Lower lobe of right lung (tissue), 2 donors: ENCODE measurements at places on chromosomes 2 and 18. TPM values are rescaled to one million over a fixed set of nuclear protein-coding genes. Genes with fewer than 3 reads are reported as not detected.
A peak's percentile ranks its signal among the peaks of the same experiment; 100 is the strongest.

PRKAG3 gene
- total RNA-seq: not detected

ARHGAP28 gene
- 13.1 TPM for total RNA-seq

DNA sequence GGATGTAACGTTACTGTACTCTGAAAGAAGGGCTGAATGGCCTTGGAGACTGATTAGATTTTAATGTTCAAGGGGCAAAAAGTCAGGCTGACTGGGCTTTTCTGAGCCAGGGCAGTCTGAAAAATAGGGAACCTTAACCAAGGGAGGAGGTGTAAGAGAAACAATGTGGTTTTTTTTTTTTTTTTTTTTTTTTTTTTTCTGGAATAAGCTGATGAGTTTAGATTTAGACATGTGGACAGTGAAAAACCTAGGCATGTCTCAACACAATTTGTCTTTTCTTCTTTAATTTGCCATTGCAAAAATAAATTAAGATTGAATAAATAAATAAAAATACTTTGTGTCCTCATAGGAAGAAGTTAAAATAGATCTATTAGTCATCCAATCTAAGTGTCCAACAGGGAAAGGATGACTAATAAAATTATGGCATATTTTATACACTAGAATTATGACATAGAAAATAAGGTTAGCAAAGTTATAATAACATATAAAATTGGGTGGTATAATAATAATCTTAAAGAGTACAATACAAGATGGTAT, 237.6 kb upstream of the TRIB2 start:
- H3K4me3 ChIP-seq: no peak overlapping the region
- no peak for DNase-seq
- no peaks in the 10 kb centered on the region for H3K27me3 ChIP-seq
- H3K36me3 ChIP-seq: no peaks in the 10 kb centered on the region

DNA sequence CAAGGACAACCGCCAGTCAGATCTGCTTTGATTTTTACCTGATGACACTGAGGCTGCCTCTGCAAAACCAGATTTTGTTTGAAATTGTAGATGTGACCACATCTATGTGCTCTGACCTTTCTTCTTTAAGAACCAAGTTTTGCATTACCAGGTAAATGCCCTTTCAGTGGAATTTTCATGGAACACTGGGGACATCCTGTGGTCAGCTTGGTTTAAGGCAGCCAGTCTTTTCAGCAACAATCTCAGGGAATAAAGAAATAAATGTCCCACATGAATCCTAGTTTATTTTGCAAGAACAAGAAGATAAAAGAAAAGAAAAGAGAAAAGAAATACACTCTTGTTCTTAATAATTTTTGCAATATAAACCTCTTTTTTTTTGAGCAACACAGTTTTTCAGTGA, 90.6 kb downstream of the POU3F3 start:
- H3K27me3 ChIP-seq: no peaks in the 10 kb centered on the region
- H3K4me3 ChIP-seq: no peak overlapping the region
- H3K4me1 ChIP-seq: no peaks in the 10 kb centered on the region
- H3K27ac ChIP-seq: no peak overlapping the region
- no peak for DNase-seq

GRCh38 chr2:112024896-112025491, 30.1 kb upstream of the TMEM87B start:
- H3K4me3 ChIP-seq: no peak overlapping the region
- no peak for DNase-seq
- H3K4me1 ChIP-seq: no peaks in the 10 kb centered on the region
- no peaks in the 10 kb centered on the region for H3K27me3 ChIP-seq

- no peaks in the 10 kb centered on the region for H3K27me3 ChIP-seq
- no peaks in the 10 kb centered on the region for H3K36me3 ChIP-seq
- DNase-seq: peak; percentile 92
- H3K4me3 ChIP-seq: peak overlapping the region; percentile 66
- peak overlapping the region; percentile 99 for H3K27ac ChIP-seq
These were observed 17.4 kb upstream of the HAAO start for GRCh38 chr2:42809819-42810120.

GRCh38 chr2:202944816-202945215, 32.7 kb downstream of the CARF start:
- no peak overlapping the region for H3K4me3 ChIP-seq
- no peak overlapping the region for H3K27ac ChIP-seq
- H3K27me3 ChIP-seq: no peaks in the 10 kb centered on the region
- no peaks in the 10 kb centered on the region for H3K4me1 ChIP-seq

DNA sequence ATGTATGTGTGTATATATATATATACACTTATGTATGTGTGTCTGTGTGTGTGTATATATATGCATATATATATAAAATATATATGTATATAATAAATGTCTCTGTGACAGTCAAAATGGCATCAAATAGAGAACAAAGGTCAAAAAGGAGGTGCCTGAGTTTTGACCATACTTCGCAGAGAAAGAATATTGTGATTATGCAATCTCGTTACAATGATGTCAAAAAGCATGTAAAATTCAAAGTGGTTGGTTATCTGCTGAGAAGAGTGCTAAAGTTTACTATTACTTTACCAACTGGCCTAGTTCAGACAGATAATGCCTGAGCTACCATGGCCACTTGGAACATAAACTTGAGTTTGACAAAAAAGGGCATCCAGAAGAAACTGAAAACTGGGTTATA, 375.0 kb downstream of the NBAS start:
- no peaks in the 10 kb centered on the region for H3K27me3 ChIP-seq
- peaks cover 18% of the 10 kb centered on the region for H3K36me3 ChIP-seq
- H3K27ac ChIP-seq: no peak overlapping the region
- no peak overlapping the region for H3K4me3 ChIP-seq
- H3K4me1 ChIP-seq: no peaks in the 10 kb centered on the region

DNA sequence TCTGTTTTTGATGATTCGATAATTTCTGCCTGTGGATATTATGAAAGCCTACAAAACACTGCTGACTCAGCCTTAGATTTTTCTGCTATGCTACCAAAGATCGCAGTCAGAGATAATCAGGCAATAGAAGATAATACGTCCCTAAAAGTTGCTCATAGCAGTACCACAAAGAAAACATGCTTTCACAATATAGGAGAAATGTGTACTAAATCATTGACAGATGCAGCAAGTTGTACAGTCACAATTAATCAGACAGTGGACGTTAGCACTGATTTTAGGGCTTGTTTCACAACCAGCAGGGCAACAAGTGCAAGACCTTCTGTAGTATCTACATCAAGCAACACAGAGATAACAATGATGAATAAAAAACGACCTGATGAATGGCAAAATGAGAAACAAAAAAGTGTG, 19.5 kb downstream of the RBM44 start:
- DNase-seq: no peak
- H3K4me1 ChIP-seq: no peaks in the 10 kb centered on the region
- H3K4me3 ChIP-seq: no peak overlapping the region
- no peaks in the 10 kb centered on the region for H3K36me3 ChIP-seq
- no peaks in the 10 kb centered on the region for H3K27me3 ChIP-seq
- H3K27ac ChIP-seq: no peak overlapping the region

DNA sequence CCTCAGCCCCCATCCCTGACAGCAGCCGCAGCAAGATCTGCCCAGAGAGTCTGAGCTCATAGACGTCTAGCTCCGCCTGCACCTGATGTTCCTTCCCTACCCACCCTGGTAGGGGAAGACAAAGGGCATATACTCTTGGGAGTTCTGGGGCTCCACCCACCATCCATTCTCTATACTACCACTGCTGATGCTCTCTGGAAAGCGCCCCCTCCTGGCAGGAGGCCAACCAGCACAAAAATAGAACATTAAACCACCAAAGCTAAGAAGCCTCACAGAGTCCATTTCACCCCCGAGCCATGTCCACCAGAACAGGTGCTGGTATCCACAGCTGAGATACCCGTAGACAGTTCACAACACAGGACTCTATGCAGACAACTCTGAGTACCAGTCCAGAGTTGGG, 662.6 kb upstream of the FAM98A start:
- H3K4me3 ChIP-seq: no peak overlapping the region
- no peaks in the 10 kb centered on the region for H3K36me3 ChIP-seq
- no peaks in the 10 kb centered on the region for H3K27me3 ChIP-seq
- no peaks in the 10 kb centered on the region for H3K4me1 ChIP-seq
- no peak overlapping the region for H3K27ac ChIP-seq
- no peak for DNase-seq

GRCh38 chr2:198242093-198242492, 437.7 kb downstream of the PLCL1 start:
- no peaks in the 10 kb centered on the region for H3K27me3 ChIP-seq
- H3K4me3 ChIP-seq: no peak overlapping the region
- DNase-seq: no peak
- H3K36me3 ChIP-seq: no peaks in the 10 kb centered on the region

DNA sequence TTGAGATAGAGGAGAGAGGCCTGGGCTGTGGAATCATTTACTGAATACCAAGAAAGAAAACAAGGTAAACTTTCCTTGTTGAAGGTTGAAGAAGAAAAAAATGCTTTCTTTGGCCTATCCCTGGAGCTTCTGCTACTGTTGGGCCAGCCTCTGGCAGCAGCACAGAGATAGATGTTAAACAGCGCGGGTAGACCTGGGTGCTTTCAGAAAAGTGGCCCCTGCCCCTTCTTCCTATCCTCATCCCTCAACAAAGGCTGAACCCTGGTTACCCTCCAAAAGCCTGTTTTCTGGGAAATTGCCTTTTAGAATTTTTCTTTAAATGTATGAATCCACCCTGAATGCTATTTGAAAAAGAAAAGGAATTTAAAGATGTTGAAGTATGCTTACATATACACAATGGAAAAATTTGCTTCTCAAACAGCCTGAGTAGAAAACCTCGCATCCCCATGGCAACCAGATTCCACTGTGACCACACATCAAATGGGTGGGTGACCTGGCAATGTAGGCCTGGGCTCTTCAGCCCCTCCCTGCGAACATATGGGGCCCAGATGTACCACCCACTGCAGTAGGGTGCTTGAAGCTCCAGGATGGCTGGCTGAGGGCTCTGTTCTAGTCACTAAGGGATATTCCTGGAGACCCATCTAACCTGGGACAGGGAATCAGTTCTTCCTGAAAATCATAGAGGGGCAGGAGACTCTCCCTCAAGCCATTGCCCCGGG, 23.4 kb upstream of the CHRNA1 start:
- H3K4me1 ChIP-seq: no peaks in the 10 kb centered on the region
- no peak overlapping the region for H3K27ac ChIP-seq
- no peaks in the 10 kb centered on the region for H3K36me3 ChIP-seq
- DNase-seq: no peak
- no peak overlapping the region for H3K4me3 ChIP-seq
